GM12892 (cell line): ENCODE measurements at places on chromosomes 4 and X.
A peak's percentile ranks its signal among the peaks of the same experiment; 100 is the strongest.

DNA sequence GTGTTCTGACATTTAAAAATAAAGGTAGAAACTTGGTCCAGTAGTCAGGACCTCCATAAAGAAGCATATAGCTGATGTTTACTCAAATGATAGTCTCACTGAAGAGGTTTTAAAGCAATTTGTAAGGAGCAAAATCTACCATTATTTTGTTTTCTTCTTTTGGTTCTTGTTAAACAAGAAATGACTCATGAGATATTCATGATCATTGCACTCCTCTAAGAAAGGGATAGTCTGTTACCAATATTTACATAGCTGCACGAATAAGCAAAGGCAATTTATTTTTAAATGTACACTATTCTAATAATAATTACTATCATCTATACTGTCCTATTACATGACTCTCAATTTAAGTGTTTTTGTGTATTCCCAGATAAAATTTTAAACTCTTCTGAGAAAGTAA lies 397.9 kb downstream of the FAM47B start:
- DNase-seq, result no peak

GRCh38 chr4:122903766-122904288 lies 18.6 kb downstream of the NUDT6 start:
- DNase-seq, result no peak

DNA sequence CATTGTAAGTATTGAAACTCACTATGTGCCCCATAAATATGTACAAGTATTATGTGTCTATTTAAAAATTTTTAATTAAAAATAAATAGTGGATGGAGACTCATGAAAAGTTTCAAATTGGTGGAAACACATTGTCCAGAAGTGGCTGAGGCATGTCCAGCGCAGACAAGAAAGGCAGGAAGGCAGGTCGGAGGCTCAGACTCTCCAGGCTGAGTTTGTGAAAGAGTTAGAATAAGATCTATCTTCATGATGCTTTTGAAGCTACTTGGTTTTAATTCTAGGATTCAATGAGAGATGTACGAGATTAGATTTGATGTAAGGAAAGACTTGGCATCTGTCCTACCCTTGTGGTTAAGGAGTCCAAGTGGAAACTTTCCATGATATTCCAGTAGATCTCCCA lies 19.8 kb downstream of the PNMA6F start:
- no peak for DNase-seq

GRCh38 chrX:105477351-105477750 lies 256.9 kb upstream of the TEX13A start:
- no peak for DNase-seq

DNA sequence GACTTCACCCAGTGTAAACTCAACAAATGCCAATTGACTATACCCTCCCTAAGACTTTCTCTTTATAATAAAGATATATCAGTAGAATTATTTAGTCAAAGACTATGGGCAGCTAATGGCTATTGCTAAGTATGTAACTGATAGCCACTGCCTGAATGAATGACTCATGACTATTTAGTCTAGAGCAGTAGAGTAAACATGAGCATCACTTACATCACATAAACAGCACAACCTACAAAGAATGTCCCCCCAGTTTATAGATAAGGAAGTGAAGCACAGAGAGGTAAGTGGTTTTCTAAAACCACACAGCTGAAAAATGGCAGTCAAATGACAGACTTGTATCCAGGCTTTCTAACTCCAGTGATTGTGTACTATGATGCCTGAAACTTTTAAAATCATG lies 507.0 kb downstream of the PPARGC1A start:
- no peak for DNase-seq

- DNase-seq, result no peak
Observed at GRCh38 chr4:115851918-115852766, 738.7 kb upstream of the NDST4 start.

DNA sequence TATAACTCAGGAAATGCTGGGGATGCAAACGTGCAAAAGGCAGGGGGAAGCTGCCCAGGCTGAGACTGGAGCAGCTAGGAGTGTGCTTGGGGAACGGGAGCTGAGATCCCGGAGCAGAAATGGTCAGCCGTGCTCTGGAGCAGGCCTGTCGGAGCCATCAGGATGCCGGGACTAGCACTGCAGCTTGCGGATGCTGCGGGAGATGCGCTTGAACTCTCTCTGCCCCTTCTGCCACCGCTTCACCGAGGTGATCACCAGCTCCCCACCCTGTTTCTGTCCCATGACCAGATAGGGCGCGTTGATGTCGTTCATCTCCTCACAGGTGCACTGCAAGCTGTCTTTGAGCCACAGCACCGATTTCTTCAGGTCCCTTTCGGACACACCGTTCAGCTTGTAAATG lies 7.6 kb downstream of the SFRP2 start:
- no peak for DNase-seq

GRCh38 chrX:110804446-110804845 lies 8.8 kb upstream of the CHRDL1 start:
- no peak for DNase-seq

DNA sequence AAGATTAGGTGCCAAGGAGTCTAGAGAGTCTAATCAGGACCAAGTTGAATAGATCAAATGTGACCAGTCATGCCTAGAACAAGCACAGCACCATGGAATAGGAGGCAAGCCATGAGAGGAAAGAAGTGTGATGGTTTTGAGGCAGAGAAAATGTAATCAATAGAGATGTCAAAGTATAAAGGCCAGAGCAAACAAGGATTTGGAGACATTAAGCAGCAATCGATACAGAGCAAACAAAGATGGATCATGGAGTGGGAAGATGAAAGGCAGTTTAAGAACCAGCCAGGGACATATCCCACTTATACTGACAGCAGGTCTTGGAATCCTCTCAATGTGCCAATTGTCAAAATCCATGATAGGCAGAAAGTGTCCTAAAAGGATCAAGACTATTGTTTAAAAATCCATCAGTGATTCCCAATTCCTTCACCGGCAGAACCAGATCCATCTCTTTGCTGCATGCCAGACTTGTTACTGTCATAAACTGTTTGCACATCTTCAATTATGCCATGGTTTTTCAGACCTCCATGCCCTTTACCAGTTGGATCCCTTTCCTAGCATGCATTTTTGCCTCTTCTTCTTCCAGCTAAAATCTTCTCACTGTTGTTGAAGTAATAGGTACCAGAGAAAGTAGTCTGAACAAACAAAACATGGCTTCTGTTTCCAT lies 520.7 kb upstream of the ARX start:
- DNase-seq, result no peak

DNA sequence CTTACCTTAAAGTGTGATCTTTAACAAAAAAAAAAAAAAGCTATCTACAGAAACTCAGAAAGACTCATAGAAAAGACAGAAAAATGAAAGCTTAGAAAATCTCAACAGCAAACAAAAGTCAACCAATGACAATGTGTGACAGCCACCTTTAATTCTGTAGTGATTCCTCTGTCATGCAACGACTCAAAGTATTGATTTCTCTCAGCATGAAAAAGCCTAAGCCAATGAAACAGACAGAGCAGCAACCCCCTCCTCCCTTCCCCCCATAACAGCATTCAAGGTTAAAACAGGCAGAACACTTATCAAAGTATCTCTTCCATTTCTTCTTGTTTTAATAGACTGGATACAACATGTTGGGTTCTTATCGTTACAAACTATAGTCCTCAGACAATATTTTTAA lies 112.5 kb downstream of the MAB21L2 start:
- no peak for DNase-seq

- peak; percentile 31 for DNase-seq
Observed at GRCh38 chrX:68827848-68828624, 785 bp upstream of the EFNB1 start.

GRCh38 chr4:77954690-77955089 lies 92.1 kb downstream of the MRPL1 start:
- no peak for DNase-seq

DNA sequence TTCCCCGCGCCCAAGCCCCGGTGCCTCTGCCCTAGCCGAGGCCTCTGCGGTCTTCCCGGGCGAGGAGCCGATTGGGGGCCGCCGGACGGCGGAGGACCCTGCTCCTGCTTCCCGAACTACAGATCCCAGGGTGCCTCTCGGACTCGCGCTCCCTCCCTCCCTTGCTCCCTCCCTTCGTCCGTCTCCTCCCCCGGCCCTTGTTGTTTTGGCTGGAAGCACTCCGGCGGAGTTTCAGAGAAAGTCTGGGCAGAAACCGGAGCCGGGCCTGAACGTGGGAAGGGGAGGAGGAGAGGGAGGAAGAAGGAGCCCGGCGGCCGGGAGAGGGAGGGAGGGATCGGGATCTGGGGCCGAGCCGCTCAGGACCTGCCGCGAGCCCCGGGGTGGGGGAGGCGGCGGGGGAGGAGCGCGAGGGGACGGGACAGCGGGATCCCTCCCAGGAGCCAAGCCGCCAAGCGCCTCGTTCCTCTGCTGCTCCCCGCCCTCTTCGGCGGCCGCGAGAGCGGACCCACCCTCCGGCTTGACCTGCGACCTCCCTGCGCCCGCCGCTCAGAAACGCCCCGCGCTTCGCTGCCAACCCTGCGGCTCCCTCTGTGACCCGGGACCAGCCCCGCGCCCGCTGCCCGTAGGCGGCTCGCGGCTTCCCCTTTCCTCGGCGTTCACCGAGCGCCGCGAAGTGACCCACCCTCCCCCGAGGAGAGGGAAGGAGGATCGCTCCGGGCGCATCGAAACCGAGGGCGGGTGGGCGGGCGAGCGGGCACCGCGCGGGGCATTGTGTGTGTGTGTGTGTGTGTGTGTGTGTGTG lies 496 bp upstream of the GAB1 start:
- DNase-seq, result peak; percentile 35

DNA sequence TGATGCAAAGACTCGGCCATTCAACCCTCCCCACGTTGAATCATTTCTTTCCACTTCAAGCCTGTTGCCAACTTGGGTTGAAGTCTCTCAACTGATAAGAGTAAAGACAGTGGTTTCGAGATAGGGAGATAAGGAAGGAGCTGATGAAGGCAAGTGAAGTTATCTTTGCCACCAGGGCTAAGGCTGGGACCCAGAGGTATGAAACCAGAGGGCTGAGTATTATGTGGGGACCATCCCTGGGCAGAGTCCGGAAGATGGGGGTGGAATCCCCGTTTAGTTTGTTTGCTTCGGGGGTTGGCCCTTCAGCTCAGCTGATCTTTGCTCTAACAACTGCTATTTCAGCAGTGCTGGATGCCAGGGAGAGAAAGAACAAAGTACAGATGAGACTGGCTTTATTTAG lies 2.3 kb upstream of the XPNPEP2 start:
- DNase-seq, result no peak

- no peak for DNase-seq
Observed at GRCh38 chr4:173171987-173172386, 3.4 kb downstream of the GALNT7 start.

DNA sequence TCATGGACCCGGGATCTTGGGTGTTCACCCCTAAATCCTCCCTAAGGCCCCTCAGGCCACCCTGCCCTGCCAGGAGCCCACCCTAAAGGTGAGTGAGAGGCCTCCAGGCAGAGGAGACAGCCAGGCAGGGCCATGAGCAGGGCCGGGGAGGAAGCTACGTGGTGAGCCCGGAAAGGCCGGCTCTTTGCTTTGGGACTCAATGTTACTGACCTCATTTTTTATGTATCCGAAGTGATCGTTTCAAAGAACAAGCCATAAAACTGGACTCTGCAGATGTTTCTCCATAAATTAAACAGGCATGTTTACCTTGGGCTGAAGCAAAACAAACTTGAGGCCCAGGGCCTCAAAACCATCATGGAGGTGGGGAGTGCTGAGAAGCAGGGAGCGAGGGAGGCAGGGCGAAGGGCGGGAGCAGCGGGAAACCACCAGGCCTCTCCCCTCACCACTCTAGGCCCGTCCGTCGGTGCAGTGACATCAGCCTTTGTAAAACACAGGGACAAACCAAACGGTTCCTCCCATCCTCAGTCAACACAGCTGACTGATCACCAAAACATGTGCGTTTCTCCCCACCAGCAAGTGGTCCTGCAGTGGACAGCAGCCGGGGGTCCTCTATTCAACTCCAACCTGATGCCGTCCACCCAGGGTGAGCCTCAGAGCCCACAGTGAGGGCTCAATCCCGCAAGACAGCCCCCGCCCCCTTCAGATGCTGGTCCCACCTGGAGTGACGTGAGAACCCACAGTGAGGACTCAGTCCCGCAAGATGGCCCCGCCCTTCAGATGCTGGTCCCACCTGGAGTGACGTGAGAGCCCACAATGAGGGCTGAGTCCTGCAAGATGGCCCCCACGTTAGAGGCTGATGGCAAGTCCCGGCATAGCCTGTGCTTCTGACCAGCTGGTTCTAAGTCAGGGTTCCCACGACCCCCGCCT lies 102.9 kb upstream of the LRPAP1 start:
- DNase-seq, result no peak

- DNase-seq, result no peak
Observed at GRCh38 chrX:118655561-118656246, 71.7 kb upstream of the IL13RA1 start.

DNA sequence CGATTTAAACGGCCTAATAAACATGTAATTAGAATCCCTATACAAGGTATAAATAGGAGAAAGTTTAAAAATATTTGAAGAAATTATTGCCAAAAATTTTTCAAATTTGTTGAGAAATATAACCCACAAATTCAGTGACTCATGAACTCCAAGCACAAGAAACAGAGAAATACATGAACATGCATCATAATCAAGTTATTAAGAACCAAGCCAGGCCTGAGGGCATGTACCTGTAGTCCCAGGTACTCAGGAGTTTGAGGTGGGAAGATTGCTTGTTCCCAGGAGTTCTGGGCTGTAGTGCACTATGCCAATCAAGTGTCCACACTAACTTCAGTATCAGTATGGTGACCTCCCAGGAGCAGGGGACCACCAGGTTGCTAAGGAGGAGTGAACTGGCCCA lies 341.9 kb downstream of the CAMK2D start:
- DNase-seq, result no peak

GRCh38 chrX:11464836-11465463 lies 171.7 kb downstream of the AMELX start:
- no peak for DNase-seq

DNA sequence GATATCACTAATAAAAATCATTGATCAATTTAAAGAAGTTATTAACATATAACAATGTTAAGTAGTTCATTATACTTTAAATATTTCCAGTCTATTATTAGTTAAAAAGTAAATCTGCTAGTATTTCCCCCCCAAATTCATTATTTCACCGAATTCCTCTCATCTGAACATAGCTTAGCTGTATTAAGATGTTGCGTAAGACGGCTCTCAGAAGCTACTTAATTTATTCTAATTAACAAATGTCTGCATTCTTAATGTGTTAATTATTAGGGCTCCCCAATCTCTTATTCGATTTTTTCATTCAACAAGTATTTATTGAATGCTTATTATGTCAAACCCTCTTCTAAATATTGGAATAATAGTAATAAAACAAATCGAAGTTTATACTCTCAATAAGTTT lies 290.7 kb downstream of the TRIML1 start:
- no peak for DNase-seq
